ENCODE measurements at places on chromosomes 7 and 10.

DNA sequence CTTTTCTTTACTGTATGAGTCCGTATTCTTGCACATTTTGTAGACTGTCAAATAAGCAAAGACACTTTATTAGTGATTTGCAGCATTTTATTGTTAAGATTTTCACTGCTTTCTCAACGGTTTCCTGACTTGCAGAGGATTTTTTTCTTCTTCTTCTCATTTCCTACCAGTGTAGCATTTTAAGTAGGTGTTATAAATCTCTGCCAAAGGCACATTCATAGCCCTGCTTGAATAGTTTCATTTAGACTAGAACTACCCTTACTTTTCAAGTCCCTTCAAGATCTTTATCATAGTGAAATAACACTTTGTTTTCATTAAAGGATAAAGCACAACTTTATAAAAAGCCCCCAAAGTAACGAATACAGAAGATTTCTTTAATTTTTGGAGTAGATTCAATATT, 271.4 kb downstream of the TSPAN12 start:
- no peak for DNase-seq

DNA sequence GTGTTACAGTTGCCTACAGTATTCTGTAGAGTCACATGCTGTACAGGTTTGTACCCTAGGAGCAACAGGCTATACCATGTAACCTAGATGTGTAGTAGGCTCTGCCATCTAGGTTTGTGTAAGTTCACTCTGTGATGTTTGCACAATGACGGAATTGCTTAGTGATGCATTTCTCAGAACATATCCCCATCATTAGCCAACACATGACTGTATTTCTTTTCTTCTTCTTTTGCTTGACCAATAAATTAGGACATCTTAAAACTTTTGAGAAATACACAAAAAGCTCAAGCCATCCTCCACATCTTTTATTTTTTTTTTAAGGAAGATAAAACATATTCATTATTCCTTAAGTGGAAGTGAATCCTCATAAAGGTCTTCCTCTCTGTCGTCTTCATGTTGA, 5.4 kb upstream of the PFKFB3 start:
- no peak for DNase-seq

- DNase-seq = no peak
These were observed 273.7 kb upstream of the KLF14 start for GRCh38 chr7:131007439-131008330.

DNA sequence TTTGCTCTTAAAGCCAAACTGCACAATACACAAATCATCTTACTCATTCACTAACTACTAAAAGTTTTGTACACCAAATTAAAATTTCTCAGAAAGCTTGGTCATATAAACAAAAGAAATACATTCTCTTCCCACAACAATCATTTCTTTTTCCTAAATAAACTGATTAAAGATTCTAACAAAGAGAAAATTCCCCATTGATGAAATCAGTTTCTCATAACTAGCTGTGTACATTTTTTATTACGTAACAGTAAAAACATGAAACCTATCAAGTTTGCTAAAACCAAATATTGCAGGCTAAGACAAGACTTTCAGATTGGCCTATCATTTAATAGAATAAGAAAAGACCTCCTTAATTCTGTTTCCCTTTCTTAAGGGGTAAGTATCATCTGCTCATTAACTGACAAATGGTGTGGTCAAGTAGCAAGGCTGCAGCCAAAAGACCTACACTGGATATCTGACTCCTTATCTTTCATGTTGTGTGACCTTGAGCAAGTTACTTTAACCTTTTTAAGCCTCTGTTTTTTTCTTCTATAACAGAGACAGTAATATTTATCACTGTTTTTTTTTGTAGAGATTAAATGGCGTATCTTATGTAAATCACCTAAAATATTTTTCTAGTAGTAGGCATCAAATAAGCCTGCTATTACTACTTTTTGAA, 22.4 kb downstream of the NAMPT start:
- no peak for DNase-seq

- no peak for DNase-seq
These were observed 84.2 kb downstream of the VIPR2 start for GRCh38 chr7:159060440-159060839.

GRCh38 chr10:31317652-31318381, 1.2 kb upstream of the ZEB1 start:
- DNase-seq = peak; percentile 68
